Ecto neural progenitor cell (in vitro differentiated cells): ENCODE measurements at places on chromosomes 6 and 20.

DNA sequence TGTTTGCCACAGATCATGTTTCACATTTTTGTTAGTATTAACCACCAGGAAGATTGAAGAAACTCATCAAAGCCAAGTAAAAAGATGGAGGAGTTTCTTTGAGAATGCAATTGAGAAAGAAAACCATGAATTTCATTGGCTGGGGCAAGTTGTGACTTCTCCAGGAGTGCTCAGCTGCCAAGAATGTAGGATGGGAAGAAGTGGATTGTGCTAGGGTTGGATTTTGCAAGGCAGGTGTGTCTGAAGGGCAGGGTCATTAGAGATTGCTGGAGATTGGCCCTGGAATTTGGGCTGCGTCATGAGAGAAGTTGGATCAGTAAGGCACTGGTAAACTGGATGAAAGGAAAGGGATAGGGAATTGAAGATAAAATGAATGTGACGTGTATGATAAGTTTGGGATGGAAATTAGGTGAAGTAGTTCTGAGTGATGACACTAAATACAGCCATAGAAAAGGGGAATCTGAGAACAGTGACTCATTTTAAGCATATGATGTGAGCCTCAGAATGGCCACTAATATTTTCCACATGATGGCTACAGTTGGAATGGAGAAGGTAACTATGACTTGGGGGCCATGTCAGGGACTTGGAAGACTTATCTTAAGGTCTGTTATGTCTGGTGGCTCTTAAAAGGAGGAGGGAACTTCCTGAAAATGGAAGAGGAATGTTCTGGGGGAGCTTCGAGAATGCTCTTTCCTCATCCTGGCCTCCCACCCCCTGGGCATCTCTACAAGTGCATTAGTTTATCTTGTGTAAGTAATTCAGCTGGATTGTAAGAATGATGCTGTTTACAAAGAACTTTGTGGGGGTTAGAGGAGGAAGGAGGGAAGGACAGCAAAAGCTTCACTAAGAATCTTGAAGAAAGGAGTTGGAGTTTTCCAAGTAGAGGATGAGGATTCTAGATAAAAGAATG, 27.8 kb upstream of the ERVFRD-1 start:
- no peak for DNase-seq

DNA sequence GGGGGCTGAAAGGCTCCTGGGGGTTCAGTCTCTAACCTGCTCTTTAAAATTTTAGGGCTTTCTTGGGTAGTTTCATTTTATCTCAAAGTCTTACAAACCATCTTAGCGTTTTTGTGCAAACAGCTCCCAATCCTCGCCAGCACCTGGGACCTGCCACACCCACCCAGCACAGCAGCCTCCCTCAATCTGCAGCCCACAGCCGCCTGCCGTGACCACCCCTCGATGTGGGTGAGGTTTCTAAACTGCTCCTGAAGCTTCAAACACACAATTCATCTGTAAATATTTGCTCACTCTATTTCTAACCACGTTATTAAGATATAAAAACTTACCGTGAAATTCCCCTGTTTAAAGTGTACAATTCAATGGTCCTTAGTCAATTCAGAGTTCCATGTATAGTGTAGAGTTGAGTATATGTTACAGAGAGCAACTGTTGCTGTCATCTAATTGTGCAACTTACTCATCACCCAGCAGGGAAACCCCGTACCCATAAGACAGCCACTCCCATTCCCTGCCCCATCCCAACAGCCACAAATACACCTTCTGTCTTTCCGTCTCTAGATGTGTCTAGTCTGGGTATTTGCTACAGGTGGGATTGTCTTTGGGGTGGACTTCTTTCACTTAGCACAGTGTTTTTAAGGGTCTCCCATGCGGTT, 381.0 kb downstream of the TAF4 start:
- DNase-seq: no peak

- no peak for DNase-seq
These were observed 264.4 kb downstream of the HACE1 start for GRCh38 chr6:104595311-104595820.

GRCh38 chr6:132648356-132648755, 10.6 kb downstream of the TAAR1 start:
- no peak for DNase-seq

DNA sequence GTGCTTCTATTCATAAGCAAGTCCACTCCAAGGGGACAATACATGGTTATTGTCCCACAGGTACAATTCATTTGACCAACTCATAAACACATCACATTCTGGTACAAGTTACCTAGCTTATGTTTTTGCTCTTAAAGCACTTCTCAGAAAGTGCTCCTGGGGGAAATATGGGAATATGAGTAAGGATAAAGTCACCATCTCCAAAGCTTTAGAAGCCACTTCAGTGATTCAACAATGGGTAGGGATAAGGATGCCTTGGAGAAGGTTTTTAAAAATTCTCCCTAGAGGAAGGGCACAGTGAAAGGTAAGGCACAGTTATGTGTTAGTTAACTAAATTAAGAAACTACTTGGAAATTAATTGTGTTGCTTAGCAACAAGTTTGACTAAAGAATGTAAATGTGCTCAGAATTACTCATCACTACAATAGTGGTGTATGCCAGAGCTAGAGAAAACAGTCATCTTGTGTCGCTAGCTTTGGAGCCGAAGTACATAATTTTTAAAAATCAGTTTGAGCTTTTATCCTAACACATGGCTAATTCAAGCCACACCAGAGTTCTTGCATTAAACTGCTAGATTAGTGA, 39.5 kb upstream of the LAMP5 start:
- no peak for DNase-seq

- no peak for DNase-seq
These were observed 382.6 kb upstream of the JAG1 start for GRCh38 chr20:11056414-11056813.

DNA sequence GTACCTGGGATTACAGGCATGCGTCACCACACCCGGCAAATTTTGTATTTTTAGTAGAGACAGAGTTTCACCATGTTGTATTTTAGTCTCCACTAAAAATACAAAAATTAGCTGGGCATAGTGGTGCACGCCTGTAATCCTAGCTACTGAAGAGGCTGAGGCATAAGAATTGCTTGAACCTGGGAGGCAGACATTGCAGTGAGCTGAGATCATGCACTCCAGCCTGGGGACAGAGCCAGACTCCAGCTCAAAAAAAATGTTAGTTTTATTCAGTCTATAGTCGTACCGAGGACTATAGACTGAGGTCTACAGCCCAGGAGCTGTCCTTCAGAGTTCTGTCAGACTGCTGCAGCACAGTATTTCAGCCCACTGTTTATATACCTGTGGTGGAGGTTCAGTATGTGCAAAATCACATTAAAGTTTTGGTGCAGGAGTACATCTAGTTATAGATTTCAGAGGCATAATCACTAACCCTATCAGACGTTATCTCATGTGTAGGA, 3.6 kb upstream of the CASP8AP2 start:
- DNase-seq: no peak

DNA sequence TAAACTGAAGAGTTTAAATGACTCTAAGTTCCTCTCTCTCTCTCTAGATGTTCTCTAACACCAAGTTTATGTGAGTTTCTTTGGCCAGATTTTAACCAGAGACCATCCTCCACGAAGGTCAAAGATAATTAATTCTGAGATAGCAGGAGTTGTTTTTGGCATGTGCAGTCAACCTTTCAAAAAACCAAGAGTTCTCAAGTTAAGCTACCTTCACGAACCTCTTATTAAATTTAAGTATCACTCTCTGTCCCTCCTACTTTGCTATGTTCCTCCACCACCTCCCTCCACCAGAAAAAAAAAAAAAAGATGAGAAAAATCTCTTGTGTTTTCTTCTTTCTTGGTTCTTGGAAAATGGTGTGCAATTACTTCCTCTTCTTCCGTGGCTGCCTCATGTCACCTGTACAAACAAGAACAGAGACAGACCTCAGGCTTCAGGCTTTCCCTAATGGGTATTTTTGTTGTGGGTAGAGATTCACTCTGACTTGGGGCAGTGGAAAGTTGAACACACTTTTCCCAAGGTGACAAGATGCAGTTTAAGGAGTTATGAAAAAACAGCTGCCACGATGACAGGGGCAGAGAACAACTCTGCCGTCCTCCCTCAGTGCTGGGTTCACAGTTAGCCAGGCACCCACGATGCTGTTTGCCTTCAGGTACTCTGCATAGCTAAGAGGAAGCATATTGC, 64.3 kb downstream of the ADTRP start:
- DNase-seq: no peak

- no peak for DNase-seq
These were observed 8.4 kb upstream of the GLP1R start for GRCh38 chr6:39040080-39040673.

DNA sequence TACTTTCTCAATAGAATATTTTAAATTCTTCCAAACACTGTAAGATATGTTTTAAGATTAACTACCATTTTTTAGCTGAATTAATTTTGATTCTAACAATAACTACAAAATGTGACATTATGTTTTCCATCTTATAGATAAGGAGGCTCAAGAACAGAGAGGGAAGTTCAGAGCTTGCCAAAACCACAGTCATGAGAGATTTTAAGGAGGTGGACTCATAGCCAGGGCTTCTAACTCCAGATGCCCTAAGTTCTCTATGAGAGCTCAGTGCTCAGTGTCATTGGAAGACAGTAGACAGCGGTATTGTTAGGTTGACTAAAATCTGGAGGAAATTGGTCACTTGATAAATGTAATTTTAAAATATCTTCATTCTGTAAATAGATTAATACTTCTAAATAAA, 144.2 kb downstream of the PACRG start:
- no peak for DNase-seq

GRCh38 chr6:40512340-40512739, 74.8 kb downstream of the LRFN2 start:
- DNase-seq: no peak

DNA sequence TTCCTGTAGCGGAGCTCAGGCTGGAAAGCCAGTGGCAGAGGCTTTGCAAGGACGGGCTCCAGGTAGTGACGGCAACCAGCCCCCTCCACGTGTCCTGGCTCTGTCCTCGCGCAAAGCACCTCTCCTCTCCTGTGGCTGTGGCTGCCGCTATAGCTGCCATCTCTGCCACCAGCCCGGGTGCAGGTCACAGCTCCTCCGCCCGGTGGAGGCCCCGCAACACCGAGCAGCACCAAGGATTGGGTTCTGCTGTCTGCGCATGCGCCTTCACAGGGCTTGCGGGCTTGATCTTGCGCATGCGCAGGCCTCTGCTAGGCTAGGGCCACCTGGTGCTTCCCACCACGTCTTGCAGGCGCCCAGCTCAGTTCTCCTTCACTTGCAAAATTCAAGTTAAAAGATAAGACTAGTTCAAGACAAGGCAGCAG, 625.4 kb downstream of the QKI start:
- no peak for DNase-seq
